ENCODE measurements at places on chromosomes 3 and 15.

DNA sequence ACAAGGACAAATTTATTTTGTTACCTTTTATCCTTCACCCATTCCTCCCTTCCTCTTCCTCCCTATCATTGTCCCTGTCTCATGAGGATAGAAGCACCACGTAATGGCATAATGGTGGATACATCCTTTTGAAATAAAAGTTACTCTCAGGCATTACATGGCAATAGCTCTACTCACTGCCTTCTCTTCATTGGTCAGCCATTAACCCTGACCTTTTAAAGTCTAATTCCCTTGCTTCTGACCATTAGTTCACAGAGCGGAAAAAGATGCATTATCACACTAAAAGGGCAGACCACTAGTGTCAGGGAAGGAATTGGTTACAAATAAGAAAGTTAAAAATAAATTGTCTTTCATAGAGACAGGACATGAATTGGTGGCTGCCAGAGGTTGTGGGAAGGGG is 54.6 kb upstream of the EIF1B start:
- no peak for DNase-seq

DNA sequence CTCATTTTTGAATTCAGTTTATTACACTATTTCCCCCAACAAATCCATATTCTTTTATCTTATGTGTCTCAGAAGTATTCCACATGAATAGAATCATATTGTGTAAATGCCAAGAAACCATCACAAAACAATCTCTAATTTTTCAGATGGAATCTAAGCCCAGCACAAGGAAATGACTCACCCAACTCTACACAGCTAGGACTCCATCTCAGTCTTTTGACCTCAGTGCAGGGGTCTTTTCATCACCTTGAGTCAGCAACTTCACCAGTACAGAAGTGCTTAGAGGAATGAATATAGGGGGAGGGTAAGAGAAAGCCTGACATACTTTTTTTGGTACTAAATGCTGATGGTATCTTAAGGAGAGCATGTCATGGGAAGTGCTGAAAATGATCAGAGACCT is 169.3 kb upstream of the LRRN1 start:
- no peak for DNase-seq

DNA sequence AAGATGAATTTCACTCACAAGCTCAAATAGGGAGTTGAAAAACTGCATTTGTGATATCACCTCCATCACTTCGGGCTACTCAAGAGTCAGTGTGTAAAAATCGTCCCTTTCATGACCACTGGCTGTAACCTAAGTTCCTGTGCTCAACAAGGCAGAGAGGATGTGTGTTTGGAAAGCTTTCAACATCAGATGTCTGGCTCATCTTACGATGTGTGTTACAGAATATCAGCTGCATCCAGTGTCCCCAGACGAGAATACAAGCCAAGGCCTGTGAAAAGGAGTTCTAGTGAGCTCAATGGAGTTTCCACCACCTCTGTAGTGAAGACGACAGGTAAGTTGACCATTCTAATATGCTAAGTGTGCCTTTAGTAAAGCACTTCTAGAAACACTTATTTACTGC is 65.5 kb upstream of the ADAMTSL3 start:
- no peak for DNase-seq

GRCh38 chr15:57816599-57816998 is 110.1 kb downstream of the POLR2M start:
- DNase-seq = no peak

- peak; percentile 94 for DNase-seq
Observed at GRCh38 chr3:93973131-93974126, at the start of gene PROS1. Gene PROS1 (minus strand): TSS chr3:93973896. CDS start chr3:93973749, 147 bp downstream.

- DNase-seq = peak; percentile 43
Observed at GRCh38 chr3:117398141-117398899, 688.7 kb downstream of the TUSC7 start.

GRCh38 chr15:93527374-93528050 is 438.5 kb upstream of the RGMA start:
- no peak for DNase-seq

DNA sequence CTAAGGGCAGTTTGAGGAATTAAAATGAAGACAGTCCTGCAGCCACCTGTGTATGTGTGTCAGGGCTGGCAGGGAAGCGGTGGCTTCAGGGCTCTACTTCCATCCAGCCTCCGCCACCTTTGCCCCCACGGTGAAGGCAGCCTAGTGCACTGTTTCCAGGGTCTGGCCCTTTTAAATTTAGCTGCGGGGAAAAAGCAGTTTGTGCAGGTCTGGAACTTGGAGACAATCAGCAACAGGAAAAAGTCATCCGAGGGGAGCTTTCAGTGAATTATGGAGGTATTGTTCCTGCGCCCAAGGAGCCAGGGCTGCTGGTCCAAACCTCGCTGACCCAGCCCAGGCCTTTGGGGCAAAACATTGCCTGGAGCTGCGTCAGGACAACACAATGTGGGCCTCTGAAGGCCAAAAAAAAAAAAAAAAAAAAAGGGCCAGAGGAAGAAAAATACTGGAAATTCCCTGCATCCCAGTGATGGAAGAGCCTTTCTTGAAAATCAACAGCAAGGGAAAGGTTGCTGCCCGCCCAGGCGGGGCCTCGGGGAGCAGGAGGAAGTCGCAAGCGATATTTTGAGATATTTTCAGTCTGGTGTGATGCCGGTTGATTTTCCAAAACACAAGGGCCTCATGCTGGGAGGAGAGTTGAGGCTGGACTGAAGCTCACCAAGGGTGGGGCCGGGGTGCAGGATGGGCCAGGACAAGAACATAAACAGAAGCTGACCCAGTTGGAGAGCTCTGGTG is 25.5 kb upstream of the FGD5 start:
- no peak for DNase-seq

DNA sequence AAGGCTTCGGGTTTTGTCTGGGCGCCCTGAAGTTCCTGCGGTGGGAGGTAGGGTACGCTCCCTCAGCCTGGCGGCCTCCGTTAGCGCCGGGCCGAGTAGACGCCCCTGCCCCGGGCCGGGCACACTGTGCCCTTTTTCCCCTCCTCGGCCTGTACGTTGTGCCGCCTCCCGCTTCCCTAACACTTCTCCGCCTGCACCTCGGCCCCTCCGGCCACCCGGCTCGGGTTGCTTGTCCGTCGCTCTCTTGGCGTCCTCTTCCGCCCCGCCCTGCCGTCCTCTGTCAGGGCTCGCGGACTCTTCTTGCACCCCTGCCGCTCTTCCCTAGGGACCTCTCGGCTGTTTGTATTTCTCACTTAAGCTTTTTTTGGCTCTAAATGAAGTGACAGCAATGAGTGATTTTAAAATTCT is 384 bp downstream of the KNL1 start:
- DNase-seq = peak; percentile 89

GRCh38 chr3:150540991-150541390 is 5.3 kb downstream of the SERP1 start:
- no peak for DNase-seq

DNA sequence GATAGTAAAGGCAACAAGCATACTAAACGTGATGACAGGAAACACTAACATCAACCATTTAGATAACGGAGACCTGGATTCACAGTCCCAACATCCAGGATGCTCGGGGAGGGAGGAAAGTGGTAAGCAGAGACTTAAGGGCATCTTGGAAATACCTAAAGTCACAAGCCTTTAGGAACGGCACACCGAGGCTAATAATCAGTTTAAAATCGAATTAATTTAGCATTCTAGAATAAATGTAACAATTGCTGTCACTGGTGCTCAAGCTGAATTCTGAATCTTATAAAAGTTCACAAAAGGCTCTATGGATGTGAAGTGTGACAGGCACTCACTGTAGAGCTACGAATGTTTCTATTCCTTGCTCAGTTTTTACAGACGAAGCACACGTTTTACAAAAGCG is 1.3 kb downstream of the CD47 start:
- no peak for DNase-seq

DNA sequence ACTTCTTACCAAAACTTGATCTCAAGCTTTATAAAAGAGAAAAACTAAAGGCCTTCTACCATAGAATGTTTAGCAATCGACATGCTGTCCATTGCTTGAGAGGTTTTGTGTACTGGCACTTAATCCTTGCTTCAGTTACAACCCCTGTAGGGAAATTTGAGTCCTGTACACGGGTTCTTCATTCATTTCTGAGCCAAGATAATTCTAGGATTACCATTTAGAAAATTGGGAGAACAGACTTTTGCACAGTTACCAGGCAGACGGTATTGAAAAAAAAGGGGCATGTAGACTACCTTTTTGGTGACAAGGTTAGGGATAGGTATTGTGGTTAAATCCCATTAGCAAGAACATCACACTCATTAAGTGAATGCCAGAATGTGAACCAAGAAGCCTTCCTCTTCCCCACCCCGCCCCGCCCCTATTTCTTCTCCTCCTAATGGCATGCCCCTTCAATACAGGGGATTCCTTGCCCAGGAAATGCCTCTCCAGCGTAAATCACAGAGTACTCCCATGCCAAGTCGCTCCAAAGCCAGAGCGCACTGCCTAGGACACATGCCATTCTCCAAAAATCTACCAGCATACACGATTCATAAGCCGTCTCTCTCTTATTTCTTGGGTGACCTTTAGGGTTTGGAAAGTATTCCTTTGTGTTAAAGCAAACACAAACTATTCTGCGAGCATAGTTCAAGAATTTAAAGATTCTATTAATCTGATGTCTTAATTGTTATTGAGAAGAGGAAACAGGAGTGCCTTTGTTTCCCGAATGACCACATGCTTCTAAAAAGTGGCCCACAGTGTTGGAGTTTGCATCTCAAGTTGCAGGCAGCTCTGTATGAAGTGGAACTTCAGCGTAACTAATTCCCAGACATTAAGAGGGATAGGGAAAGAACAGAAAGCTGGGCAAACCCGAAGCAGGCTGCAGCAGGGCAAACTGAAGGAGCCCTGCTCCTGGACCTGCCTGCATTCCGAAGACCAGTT is 164.0 kb upstream of the NR2F2 start:
- no peak for DNase-seq

- no peak for DNase-seq
Observed at GRCh38 chr3:113551820-113552219, 19.5 kb downstream of the SIDT1 start.

DNA sequence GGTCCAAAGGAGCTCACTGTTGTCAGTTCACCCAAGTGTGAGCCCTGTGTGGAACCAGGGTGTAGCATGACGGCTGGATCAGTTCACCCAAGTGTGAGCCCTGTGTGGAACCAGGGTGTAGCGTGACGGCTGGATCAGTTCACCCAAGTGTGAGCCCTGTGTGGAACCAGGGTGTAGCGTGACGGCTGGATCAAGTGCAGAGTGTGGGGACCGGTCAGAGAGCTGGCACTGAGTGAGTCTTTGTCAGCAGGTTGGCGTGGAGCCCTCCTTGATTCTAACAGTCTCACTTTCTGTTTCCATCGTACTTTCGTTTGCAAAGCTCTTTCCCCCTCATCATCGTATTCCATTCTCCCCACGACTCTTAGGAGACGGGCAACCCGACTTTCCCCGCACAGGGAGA is 57.9 kb upstream of the DLG1 start:
- no peak for DNase-seq
